ENCODE measurements at places on chromosomes 7 and 10.

- no peak for ATAC-seq
These were observed 56.4 kb upstream of the NPS start for GRCh38 chr10:127492607-127493250.

GRCh38 chr7:130943336-130943901 lies 209.4 kb upstream of the KLF14 start:
- ATAC-seq, result peak; percentile 77

GRCh38 chr7:15424468-15424867 lies 137.3 kb downstream of the AGMO start:
- no peak for ATAC-seq

- ATAC-seq, result no peak
These were observed 146.5 kb downstream of the TMEM178B start for GRCh38 chr7:141220263-141220880.

- no peak for ATAC-seq
These were observed 2.1 kb upstream of the BNIP3 start for GRCh38 chr10:131983780-131984179.

DNA sequence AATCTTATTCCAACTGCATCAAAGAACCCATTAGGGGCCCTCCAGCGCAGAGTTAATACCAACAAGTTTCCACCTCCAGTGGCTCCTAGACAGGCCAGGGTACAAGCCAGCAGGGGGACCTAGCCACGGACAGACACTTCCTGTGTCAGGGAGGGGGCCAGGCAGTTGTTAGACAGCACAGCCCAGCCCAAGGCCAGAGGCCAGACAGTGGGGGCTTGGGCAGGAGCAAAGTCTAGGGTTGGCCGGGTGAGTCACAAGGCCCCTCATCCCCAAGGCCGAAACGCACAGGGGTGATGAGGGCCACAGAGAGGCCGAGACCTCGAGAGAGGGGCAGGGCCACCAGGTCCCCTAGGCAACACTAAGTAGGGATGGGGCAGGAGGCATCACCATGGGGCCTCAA lies 19.3 kb upstream of the OPTN start:
- ATAC-seq, result no peak

GRCh38 chr10:62217683-62218082 lies 51.0 kb downstream of the RTKN2 start:
- no peak for ATAC-seq

DNA sequence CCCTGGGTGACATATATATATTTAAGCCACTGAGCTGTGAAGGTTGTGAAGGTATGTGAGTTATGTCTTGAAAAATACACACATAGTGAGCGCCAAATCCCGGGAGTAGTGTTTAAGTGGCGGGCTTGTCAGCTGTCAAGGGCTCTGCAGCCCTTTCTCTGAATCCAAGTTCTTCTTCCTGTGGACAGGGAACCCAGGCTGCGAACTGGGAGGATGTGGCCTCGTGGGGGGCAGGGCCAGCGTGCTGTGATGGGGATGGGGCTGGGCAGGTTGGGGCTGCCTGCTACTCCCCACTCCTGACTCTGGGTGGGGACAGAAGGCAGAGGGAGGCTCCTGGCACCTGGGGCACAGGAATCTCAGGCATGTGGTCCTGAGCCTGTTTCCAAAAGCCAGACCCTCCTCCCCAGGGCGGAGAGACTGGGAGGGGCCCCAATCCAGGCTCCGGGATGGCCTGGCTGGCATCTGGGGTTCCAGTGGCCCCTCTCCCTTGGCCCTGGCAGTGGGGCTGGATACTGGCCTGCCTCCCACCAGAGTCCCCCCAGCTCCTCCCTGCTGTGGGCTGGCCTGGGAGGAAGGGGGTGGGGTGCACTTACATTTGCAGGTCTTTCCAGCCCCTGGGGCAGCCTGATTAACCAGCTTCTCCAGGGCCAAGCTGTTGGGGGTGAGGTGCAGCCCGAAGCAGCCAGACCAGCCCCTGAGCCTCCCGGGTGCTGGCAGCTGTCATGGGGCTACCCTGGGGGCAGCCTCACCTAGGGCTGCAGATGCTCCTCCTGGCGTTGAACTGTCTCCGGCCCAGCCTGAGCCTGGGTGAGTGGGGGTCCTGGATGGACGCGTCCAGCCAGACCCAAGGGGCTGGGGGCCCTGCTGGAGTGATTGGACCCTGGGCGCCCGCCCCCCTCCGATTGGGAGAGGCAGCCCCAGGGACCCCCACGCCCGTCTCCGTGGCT lies at the start of gene UPK3B:
Gene UPK3B, plus strand, starts transcription at position 622 of the 947 bp plus-strand sequence. Its CDS starts 101 bp downstream, at position 723.
- peak; percentile 7 for ATAC-seq

GRCh38 chr7:8114175-8114574 lies 145.6 kb downstream of the GLCCI1 start:
- ATAC-seq, result peak; percentile 66

- no peak for ATAC-seq
These were observed 53.7 kb upstream of the MTPN start for GRCh38 chr7:136030867-136031318.

DNA sequence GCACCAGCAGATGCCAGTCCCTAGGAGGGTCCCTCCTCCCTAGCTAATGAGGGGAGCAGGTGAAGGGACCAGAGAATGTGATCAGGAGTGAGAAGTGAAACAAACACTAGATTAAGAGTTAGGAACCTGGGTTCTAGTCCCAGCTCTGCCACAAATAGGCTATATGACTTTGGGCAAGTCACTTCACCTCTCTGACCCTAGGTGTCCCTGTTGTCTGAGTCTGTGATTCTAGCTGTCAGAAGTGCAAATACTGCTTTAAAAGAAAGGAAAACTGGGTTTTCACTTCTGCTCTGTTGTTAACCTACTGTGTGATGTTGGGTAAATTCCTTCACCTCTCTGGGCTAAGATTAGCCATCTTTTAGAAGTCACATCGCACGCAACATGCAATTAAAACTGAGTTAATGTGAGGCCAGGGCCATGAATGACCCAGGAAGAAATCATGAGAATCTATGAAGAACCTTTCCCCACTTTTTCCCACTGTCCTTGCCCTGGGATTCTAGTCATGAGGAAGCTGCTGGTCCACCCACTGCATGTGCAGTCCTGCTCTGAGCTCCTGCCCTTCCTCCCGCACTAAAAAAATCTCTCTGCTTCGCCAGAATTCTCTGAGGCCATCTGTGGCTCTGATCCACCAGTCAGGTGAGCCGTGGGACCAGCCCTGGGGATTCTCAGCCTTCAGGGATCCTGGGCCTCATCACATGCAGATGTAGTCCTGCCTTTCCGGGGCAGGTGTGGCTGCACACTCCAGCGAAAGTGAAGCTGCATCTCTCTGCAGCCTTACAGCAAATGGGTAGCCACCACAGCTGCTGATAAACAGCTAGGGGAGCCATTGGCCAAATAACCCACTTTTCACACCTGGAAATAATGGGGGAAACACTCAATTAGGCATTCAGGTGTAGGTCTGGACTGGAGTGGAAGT lies 181.7 kb downstream of the PLXNA4 start:
- ATAC-seq, result no peak

GRCh38 chr7:73451780-73452398 lies 18.3 kb downstream of the FZD9 start:
- ATAC-seq, result peak; percentile 59

- ATAC-seq, result peak; percentile 46
These were observed 704 bp downstream of the ZNRF2 start for GRCh38 chr7:30285067-30285535.

DNA sequence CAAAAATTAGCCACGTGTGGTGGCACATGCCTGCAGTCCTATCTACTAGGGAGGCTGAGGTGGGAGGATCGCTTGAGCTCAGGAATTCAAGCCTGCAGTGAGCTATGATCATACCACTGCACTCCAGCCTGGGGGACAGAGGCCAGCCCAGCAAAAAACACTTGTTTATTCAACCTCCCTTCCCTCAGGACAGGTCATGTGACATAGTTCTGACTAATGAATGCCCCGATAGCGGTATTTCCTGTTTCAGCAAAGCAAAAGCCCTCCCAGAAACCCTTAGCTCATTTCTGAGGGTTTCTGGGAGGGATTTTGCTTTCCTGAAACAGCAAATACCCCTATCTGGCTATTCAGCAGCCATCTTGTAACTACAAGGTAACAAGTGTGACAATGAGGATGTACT lies 157.1 kb downstream of the GATA3 start:
- ATAC-seq, result no peak

- no peak for ATAC-seq
These were observed 23.0 kb downstream of the EDRF1 start for GRCh38 chr10:125742465-125742864.

GRCh38 chr7:96143495-96144259 lies 178.2 kb downstream of the SLC25A13 start:
- no peak for ATAC-seq

DNA sequence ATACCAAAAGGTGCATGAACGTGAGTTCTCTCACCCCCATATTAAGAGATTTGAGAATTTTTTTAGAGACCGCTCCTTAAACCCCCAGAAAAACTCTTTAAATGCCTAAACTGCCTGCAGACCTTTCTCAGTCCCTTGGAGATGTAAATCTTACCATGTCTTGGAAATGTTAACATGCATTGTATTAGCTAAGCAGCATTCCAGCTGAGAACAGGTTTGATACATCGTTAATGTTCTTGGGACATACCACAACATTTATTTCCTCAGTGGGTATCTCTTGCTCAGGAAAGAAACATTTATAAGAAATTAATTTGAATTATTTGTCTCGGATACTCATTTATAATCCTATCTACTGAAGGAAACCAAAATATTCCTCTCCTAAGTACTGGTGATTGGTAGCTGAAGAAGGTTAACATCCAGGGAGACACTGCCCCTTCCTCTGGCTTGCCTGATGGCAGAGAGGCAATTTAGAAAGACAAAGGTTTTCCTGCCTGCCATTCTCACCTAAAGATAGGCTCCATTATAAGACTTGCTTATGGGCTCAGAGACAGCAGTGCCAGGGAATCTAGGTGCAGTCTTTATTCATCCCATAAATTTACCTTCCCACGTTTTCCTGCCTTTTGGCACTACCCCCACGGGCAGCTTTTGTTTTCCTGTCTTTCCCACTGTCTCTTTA lies 141.2 kb downstream of the COBL start:
- no peak for ATAC-seq

GRCh38 chr10:73379064-73379748 lies 20.5 kb upstream of the CFAP70 start:
- ATAC-seq, result peak; percentile 57

- ATAC-seq, result no peak
These were observed 82.0 kb downstream of the KIF20B start for GRCh38 chr10:89783406-89783805.

- no peak for ATAC-seq
These were observed 8.9 kb upstream of the KLHL7 start for GRCh38 chr7:23096518-23097290.

- no peak for ATAC-seq
These were observed 25.7 kb upstream of the LOXL4 start for GRCh38 chr10:98293550-98294269.

DNA sequence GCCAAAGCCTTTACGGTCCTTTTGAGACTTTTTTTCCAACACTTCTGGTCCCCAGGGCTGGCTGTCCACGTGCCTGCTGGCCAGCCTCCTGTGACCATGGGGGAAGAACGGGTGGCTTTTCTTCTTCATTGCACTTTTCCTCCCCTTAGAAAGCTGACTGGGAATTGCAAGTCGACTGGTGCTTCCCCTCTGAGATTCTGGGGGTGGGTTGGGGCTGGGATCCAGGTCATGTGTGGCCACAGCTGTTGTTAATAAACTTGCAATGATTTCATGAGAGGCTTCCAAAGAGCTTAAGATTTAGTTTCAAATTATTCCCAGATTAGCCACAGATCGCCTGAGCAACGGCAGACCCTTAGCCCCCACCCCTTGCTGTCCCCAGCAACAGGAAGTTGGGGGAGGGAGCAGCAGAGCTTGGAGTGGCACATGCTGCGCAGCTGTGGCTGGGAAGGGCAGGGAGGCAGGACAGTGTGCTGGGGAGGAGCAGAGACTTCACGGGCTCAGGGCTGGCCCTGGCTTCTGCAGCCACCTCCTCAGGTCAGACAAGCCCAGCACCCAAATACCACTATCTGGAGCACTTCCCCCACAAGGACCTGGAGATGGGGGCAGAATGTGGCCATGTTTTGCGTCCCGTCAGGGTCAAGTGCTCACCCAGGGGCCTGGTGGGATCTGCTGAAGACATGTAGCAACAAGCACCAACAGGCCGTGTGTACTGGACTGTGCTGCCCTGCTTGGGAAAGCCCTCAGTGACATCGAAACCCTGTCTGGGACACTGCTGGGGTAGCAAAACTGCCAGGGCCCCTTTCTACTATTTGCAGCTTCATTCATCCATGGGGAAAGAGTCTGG lies 147.1 kb downstream of the RNF216 start:
- peak; percentile 12 for ATAC-seq

- ATAC-seq, result no peak
These were observed 248.1 kb downstream of the AHR start for GRCh38 chr7:17546592-17546991.

GRCh38 chr7:151176401-151176800 lies 8.9 kb upstream of the GBX1 start:
- ATAC-seq, result no peak

GRCh38 chr7:108592646-108593201 lies 23.1 kb downstream of the DNAJB9 start:
- no peak for ATAC-seq

DNA sequence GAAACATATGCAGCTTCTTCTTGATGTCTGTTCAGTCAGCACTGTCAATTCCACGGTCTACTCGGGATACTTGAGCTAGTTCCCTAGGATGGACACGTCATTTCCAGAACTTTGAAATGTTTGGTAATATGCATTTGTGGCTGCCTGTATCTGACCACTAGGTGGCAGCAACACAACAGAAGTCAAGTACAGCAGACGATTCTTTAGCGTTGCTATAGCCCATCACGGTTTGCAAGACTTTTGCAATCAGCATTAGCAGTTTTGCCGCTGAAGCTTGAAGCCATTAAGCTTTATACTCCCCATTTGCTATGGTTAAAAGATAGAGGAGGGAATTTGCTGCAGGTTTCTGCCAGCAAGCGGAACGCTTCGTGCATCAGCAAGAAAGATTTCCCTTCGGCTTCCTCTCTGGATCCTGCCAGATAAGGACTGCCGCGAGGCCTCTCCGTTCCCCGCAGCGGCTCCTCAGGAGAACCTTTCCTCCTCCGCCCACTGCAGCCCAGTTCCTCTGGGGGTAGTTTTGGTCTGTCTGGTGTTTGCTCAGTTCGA lies 63.5 kb downstream of the ABCC2 start:
- peak; percentile 85 for ATAC-seq

GRCh38 chr7:8131694-8132605 lies 130.0 kb downstream of the ICA1 start:
- peak; percentile 71 for ATAC-seq

- ATAC-seq, result no peak
These were observed 61.3 kb upstream of the UCN3 start for GRCh38 chr10:5303504-5303903.

GRCh38 chr7:156625580-156625979 lies 15.0 kb upstream of the RNF32 start:
- no peak for ATAC-seq

DNA sequence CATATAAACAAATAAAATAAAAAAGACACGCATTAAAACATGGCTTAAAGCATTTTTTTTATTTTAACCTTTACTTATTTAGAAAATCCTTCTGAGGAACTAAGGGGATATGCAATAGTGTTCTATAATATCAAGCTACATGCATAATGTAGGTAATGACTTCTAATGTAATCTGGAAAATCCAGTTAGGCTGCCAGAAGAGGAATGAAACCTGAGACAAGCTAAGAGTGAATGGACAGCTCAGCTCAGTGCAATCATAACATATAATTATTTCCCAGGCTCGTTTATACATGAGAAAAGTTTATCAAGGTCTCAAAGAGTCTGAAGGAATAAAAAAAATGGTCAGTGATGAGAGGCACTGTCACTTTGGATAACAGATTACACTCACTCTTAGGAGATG lies 649.0 kb upstream of the PCDH15 start:
- no peak for ATAC-seq

Data from stimulated activated memory B cell treated with anti-CD40 and anti-IgM and Interleukin-4, amounts not matched to agents 10 μg/mL and 1 μg/mL and 100 μg/mL, for 72 hours (primary cell).